ENCODE measurements at places on chromosomes 3 and 15.

DNA sequence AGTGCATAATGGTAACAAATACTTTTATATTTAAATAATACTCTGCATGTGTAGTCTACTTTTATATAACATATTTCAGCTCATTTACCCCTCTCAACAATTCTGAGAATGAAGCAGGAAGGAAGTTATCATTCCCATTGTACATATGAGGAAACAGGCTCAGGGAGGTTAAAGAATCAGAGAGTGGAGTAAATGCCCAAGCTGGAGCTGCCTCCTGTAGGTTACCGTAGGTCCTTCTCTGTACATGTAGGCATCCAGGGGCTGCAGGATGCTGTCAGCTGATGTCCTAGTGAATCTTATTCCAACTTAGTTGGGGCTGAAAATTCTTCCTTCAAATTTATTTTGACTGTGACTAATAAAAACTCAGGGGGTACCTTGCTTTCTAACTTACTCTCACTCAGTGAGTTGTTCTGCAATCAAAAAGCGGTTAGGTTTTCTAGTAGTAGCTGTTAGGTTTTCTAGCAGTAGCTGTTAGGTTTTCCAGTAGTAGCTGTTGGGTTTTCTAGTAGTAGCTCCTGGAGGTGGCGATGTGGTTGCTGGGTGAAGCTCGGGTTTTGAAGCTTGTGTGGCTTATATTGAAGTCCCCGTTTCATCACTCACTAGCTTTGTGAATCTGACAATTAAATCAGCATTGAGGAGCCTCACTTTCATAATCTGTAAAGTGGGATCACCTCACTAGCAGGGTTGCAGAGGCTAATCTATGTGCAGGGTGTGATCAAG lies 357.0 kb downstream of the NR2F2 start:
- no peak for DNase-seq

GRCh38 chr3:25885544-25885943 lies 95.7 kb downstream of the OXSM start:
- DNase-seq, result no peak

DNA sequence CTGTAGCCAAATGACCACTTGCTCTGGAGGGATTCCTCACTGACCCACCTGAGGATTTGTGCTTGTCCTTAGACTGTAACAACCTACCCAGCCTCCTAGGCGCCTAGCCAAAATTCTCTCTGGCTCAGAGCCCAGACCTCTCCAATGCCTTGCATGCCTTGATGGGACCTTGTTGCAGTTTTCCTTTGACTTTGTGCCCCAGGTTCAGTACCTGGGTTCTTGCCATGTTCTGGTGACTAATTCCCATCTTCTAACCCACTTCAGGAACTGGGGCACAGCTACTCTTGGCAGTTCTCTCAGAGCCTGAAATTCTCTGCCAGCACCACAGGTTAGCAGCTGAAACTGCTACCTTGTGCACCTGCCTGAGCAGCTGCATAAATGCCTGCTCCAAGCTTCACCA lies 27.0 kb upstream of the UBE3A start:
- DNase-seq, result no peak

GRCh38 chr3:119351581-119351980 lies 57.4 kb downstream of the ARHGAP31 start:
- no peak for DNase-seq

DNA sequence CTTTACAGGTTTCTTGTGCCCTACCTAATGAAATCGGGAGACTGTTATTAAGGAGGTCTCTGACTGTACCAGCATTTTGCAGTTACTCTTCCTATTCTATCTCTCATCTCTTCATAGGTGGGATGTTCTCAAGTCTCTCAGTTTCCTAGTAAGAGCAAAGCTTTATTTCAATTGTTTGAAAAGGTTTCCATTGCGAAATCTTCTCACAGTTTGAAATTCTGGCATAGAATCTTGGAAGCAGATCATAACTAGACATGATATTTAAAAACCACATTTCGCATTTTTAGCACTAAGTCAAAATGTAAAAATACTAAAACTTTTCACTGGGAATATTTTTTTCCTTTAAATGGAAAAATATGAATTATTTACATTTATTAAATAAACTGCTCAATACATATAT lies 1311.4 kb downstream of the ROBO2 start:
- no peak for DNase-seq

- no peak for DNase-seq
These were observed 522.8 kb downstream of the NLGN1 start for GRCh38 chr3:173920386-173920785.

GRCh38 chr3:40924559-40925141 lies 274.7 kb upstream of the CTNNB1 start:
- no peak for DNase-seq

All from naive B cell (primary cell).